ENCODE measurements at places on chromosomes 1 and 21. TPM values are rescaled to one million over a fixed set of nuclear protein-coding genes. Genes with fewer than 3 reads are reported as not detected.

MACO1 gene
- total RNA-seq, result 17.7 TPM

VANGL2 gene
- 10.3 TPM for total RNA-seq

NBPF10 gene
- 1.9 TPM for total RNA-seq

SPATA46 gene
- total RNA-seq, result not detected

AMPD1 gene
- 0.50 TPM for total RNA-seq

OLIG2 gene
- not detected for total RNA-seq

OR10Z1 gene
- not detected for total RNA-seq

GBP4 gene
- total RNA-seq, result 4.9 TPM

ZNHIT6 gene
- 10.9 TPM for total RNA-seq

AUNIP gene
- 4.8 TPM for total RNA-seq

FCAMR gene
- 4.5 TPM for total RNA-seq

LEFTY1 gene
- total RNA-seq, result 211 TPM

RXFP4 gene
- 4.2 TPM for total RNA-seq

CRNN gene
- not detected for total RNA-seq

FAM78B gene
- 0.69 TPM for total RNA-seq

FAM151A gene
- total RNA-seq, result 2.8 TPM

NR0B2 gene
- 1.8 TPM for total RNA-seq

MAN1C1 gene
- total RNA-seq, result 4.3 TPM

DNA sequence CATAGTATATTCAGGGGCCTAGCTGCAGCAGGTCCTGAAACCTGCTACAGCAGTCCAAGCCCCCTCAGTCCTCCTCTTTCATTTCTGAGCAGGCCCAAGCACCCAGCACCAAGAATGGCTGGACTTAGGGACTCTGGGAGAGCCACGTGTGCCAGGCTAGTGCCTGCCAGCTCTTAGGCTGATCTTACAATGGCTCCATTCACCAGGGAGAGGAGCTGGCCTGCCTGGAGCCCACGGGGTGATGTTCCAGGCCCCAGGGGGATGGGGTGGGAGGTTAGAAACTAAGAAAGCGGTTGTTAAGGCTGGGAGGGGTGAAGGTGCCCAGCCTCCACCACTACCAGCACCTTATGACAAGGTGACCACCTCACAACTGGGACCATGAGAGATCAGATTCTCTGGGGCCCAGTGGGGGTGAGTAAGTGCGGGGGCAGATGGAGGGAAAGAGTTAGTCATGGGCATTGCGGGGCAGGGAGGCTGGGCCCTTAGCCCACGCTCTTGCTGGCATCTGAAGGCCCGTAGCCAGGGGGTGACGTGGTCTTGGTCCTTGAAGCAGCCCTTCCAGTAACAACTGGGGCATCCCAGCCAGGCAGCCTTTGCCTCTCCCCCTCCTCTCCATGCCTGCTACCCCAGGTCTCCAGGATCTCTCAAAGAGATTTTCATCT, 30.3 kb upstream of the CLIC4 start:
- no peak for DNase-seq

- DNase-seq, result no peak
These were observed 183.7 kb downstream of the CLIC6 start for GRCh38 chr21:34852448-34852847.

DNA sequence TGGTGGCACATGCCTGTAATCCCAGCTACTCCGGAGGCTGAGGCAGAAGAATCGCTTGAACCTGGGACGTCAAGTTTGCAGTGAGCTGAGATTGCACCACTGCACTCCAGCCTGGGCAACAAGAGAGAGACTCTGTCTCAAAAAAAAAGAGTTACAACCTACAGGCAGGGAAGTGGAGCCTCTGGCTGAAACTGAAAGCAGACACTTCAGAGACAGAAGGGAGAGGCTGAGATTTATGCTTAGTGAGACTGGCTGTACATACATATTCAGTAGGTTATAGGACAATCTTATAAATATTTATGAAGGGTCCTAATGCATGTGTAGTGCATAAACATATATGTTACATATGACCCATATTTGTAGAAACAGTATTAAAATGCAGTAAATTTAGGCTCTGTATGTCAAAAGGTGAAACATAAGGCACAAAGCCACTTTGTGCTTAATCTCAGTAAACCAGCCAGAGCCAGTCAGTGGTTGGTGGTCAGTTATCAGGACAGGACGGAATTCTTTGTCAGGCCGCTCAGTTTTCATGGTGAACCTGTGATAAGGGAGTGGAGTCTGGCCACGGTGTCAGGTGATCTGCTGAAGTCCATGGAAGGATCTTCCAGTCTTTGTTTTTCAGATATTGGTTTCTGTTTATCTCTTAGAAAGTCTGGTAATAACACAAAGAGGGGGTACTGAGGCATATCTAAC, 13.7 kb downstream of the RHEX start:
- DNase-seq, result no peak

- DNase-seq, result peak; percentile 55
These were observed 43.2 kb downstream of the MRPS6 start for GRCh38 chr21:34116569-34116968.

DNA sequence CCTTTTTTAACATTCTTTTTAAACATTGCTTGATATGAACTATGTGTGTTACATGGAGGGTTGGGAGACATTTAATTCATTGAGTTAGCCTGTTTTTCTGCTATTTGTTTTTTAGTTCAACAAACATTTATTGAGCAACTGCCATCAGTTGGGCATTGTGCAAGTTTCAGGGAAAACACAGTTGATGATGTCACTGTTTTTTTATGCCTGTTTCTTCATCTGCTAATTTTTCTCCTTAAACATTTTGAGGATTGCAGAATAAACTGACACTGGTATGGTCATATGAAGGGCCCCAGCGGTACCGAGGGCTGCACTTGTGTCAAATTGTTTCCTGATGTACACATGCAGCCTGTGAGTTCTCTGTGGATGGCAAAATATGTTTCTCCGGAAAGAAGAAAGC, 253.0 kb downstream of the FGGY start:
- no peak for DNase-seq

DNA sequence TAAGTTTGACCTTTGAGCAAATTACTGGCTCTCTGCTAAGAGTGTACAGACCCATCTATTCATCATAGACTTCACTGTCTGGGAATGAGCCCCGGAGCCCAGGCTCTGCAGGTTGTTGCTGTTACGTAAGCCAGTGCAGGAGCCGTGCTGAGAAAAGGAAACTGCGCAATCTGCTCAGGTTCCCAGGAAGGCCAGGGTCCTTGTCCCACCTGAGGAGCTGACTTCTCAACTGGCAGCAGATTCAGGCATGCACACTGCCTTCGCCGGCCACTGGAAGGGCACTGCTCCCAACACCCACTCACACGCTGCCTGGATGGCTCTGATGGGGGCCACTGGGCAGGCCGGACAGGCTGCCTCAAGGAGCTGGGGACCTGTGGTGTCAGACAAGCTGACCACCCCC, 19.5 kb downstream of the RCAN1 start:
- no peak for DNase-seq

- no peak for DNase-seq
These were observed 1.6 kb upstream of the ROR1 start for GRCh38 chr1:63772201-63772600.

GRCh38 chr1:197180252-197180878, 33.9 kb upstream of the ASPM start:
- DNase-seq, result no peak

DNA sequence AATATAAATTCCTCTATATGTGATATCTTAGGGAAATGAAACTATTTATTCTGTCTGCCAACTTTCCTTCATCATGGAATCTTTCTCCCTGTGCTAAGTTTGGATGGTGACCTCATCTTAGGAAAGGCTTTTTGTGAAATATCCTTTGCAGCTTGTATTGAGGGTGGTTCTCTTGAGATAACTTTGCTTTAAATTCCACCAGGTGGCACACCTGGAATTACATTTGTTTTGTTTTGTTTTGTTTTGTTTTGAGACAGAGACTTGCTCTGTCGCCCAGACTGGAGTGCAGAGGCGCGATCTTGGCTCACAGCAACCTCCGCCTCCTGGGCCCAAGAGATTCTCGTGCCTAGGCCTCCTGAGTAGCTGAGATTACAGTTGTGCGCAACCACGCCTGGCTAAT, 7.6 kb upstream of the CD1A start:
- no peak for DNase-seq

GRCh38 chr1:167964646-167965045, 27.8 kb upstream of the MPC2 start:
- no peak for DNase-seq

GRCh38 chr1:51726544-51727225, 109.8 kb downstream of the OSBPL9 start:
- DNase-seq, result no peak

GRCh38 chr1:185338719-185339622, 21.9 kb upstream of the IVNS1ABP start:
- peak; percentile 27 for DNase-seq

GRCh38 chr1:76070538-76070937, 4.0 kb upstream of the ST6GALNAC3 start:
- DNase-seq, result no peak

GRCh38 chr1:175268720-175269119, 76.1 kb upstream of the KIAA0040 start:
- no peak for DNase-seq

- no peak for DNase-seq
These were observed 55.8 kb upstream of the ZNF326 start for GRCh38 chr1:89939059-89939570.

DNA sequence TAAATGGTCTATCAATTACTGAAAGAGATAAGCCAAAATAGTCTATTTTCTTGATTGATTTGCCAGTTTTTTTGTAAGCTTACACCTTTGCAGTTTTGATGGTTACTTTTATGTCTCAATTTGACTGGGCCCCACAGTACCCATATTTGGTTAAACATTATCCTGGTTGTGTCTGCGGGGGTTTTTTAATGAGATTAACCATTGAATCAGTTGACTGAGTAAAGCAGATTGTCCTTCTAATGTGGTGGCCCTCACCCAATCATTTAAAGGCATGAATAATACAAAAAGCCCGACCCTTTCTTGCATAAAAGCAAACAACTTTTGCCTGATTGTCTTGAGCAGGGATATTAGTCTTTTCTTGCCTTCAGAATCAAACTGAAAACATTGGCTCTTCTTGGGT, 650.0 kb upstream of the RGS18 start:
- no peak for DNase-seq

GRCh38 chr1:180530501-180530900, 28.1 kb upstream of the ACBD6 start:
- DNase-seq, result peak; percentile 20

GRCh38 chr1:58446368-58446767, 100.2 kb downstream of the OMA1 start:
- no peak for DNase-seq

DNA sequence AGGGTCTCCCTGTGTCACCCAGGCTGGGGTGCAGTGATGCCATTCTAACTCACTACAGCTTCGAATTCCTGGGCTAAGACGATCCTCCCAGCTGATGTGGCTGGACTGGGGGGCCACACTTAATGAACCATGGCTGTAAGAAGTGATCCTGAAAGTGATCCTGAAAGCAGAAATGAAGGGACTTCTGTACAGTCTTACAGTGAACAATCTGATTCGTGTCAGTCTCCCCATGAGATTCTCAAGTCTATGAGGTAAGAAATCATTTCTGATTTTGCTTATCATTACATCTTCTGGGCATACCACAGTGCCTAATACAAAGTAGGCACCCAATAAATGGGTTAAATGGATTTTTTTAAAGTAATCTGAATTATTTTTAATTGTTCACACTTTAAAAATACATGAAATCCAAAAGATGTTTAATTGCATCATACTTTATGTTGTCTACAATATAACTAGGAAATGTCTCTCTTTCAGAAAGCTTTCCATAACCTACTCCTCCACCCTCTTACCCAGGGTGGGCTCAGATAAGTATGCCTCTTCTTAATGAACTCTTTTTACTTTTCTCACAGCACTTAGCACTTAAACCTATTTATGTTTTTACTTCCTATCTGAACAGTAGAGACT, 21.5 kb downstream of the TUT4 start:
- no peak for DNase-seq

GRCh38 chr1:179743679-179744400, 749 bp downstream of the FAM163A start:
- DNase-seq, result no peak

DNA sequence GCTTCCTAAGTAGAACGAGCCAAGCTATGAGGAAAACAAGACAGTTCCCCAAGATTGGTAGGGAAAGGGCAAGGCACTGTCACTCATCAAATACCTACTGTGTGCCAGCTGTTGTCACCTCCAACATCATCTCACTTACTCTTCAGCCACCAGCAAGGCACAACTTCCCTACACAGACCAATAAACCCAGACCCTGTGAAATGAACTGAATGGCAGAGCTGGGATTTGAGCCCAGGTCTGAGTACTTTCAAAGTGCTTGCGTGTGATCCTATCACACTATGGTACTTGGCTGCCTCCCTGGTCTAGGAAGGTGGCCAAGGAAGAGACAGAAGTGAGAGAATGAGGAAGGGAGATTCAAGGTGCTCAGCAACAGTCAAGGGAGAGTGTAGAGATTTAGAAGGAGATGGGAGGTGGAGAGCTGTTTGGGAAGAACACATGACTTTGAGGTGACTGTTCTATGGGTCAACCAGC, 16.7 kb upstream of the TRIM63 start:
- DNase-seq, result no peak

- DNase-seq, result no peak
These were observed 359.1 kb downstream of the BARHL2 start for GRCh38 chr1:90357995-90358394.

DNA sequence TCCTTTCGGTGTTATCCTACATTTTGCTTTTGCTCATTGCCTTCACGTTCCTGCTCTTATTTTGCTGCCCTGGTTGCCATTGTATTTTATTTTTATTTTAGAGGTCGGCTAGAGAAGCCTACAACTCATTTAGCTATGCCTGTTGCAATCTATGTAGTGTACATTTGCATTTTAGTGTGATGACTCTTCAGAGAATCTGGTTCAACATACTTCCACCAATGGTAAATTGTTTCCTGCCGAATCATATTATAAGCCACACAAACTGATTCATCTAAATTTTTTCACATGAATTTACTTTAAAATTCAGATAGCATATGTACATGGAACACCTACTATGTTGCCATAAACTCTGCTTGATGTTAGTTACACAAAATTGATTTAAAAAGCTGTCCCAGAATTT, 1596.9 kb downstream of the PLA2G4A start:
- no peak for DNase-seq

DNA sequence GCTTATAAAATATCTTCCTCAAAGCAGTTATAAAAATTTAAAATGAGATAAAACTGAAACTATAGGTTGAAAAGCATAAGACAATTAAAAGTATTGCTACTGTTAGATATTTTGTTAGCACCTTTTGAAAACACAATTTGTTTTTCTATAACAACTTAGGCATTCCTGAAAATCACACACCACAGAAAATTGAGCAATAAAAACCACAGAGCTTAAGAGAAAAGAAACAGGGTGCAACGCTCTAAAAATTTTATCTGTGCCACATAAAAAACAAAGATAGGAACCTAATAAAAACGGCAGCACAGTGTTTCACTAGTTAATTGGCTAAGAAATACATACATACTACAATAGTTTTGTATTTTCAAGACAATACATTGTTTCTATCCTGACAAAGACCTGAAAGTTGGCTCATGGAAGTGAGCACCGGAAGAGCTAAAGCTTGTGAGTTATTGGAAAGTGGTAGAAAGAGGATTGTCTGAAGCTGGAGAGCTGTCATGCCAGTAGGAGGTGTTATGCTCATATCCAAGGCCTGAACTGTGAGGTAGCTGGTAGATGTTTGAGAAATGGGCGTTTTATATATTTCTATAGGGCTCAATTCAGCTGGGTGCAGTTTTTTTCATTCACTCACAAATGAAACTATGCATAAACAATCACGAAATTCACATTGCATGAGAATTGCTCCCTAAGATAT, 45.8 kb downstream of the RGS7 start:
- DNase-seq, result no peak

- DNase-seq, result peak; percentile 64
These were observed 1.5 kb downstream of the IVNS1ABP start for GRCh38 chr1:185315445-185316071.

GRCh38 chr21:36350282-36350910, 30.4 kb downstream of the MORC3 start:
- no peak for DNase-seq
